Activated naive CD4-positive, alpha-beta T cell treated with anti-CD3 and anti-CD28 coated beads, Interleukin-2, amount 50 U/mL, for 16 hours (primary cell): ENCODE measurements at places on chromosomes 7 and 10.

DNA sequence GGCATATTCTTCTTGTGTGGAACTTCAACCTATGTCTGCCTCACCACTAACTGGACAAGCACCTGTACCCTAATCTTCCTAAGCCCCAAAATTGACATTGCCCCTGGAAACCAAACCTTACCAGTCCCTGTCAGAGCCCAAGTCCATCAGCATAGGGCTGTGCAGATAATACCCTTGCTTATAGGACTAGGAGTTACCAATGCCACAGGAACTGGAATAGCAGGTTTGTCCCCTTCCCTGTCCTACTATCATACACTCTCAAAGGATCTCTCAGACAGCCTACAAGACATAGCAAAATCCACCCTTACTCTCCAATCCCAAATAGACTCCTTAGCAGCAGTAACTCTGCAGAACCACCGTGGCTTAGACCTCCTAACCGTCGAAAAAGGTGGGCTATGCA lies 19.8 kb downstream of the ZNF107 start:
- no peak for DNase-seq

- DNase-seq, result no peak
Observed at GRCh38 chr10:97097084-97097433, 88.7 kb downstream of the SLIT1 start.

DNA sequence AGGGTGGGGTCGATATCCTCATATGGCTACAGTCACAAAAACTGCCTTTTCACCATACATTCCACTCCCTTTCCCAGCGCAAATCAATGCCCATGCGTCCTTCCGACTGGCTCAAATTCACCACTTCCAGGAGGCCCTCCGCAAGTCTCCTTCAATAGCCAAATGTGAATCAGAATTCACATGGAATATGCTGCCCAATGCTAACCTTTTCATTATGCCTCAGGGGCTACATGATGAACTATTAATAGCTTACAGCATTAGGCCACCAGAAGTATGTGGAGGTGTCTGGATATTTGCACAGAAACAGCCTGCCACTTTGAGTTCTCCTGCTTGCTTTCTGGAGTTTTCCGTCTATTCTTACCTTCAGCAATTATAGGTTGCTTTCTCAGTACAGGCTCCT lies 27.7 kb downstream of the RGS10 start:
- no peak for DNase-seq

DNA sequence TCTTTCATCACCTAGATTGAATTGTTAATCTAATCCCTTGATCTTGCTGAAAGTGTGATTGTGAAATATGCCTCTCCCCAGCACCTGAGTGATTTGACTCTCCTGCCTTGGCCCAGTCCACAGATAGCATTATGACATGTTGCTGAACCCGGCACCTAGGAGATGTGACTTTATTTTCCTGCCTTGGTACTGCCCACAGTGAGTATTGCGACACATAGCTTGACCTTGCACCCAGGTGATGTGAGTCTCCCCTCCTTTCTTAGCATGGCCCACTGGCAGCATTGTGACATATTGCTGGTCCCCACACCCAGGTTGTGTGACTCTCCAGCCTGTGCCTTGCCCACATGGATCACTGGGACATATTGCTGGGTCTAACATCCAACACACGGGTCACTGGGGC lies 32.5 kb upstream of the ZNF107 start:
- no peak for DNase-seq

GRCh38 chr10:75538765-75539164 lies 107.3 kb downstream of the LRMDA start:
- DNase-seq, result no peak

- DNase-seq, result no peak
Observed at GRCh38 chr10:8594711-8595110, 540.2 kb downstream of the GATA3 start.

DNA sequence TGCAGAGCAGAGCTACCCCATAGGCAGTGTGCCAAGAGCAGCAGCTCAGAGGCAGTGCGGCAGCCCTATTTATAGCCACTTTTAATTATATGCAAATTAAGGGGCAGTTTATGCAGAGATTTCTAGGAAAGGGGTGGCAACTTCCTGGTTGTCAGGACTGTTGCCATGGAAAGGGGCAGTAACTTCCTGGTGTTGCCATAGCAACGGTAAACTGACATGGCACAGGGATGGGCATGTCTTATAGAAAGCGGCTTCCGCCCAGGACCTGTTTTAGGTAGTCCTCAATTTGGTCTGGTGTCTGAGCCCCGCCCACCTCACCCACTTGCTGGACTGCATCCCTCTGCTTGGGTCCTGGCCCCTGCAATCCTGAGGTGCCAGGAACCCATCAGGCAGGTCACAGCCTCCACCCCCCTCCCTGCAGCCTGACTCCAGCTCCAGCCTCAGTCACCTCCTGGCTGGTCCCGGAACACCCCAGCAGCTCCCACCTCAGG lies 115.8 kb downstream of the TMEM130 start:
- DNase-seq, result no peak

- no peak for DNase-seq
Observed at GRCh38 chr7:146892151-146892550, 775.5 kb downstream of the CNTNAP2 start.

DNA sequence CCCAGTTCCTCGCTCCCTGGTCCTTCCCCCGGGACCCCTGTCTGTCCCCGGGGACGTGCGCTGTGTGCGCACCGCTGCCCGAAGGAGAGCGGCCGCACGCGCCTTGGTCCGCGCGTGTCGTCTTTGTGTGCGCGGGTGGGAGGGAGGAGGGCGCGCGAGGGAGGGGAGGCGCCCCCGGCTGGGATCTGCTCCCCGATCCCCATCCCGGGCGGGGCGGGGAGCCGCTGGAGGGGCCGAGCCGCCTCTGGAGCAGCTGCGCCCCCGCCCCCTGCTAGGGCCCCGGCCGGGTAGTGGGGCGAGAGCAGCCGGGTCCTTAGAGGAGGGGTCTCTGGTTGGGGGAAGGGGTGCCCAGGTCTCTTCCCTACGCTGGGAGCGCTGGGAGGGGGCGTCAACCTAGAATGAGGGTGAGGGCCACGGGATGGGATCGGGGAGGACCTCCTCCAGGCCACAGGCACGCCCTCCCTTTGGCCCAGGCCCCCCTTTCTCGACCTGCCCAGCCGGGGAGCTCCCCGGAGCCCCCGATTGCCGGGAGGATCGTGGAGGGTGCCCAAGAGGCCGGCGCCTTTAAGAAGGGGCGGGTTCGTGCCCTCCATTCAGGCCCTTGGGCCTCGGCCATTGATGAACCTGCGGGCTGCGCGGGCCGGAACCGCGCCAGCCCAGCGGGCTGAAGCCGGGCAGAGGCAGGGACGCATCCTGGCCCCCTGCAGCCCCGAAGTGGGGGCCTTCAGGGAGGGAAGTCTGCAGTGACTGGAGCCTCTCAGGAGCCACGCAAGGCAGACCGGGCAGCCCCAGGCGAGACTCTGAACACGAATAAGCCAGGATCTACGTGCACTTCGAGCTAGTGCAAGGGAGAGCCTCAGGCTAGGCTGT lies 678 bp downstream of the SH2B2 start:
- DNase-seq, result no peak

DNA sequence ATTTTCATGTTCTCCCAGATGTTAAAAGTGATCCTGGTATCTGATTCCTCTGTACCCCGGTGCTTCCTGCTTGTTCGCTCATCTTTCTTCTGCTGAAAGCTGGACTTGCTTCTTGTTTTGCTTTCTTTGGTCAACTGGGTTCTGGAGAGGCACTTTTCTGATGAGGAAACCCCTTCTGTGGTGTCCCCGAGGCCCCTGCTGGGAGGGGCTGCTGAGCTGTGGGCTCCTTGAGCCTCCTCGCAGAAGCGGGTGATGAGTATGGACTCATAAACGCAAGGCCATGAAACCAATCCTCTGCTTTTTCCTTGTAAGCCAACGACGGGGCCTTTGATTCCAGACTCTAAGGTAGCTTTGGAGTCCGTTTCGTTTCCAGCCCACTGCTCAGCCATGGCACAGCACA lies 7.8 kb downstream of the WIPI2 start:
- no peak for DNase-seq

- DNase-seq, result no peak
Observed at GRCh38 chr7:48438206-48438605, 266.9 kb downstream of the ABCA13 start.

DNA sequence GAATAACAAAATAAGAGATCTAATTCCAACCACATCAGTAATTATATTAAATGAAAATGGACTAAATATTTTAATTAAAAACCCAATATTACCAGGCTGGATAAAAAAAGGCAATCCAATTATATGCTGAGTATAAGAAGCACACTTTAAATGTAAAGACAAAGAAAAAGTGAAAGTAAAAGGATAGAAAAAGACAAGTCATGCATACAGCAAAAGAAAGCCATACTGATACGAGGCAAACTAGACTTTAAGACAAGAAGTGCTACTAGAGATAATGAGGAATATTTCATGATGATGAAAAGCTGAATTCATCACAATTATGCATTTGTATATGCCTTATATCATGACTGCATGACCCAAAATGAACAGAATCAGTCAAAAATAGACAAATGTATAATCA lies 628.6 kb downstream of the PHTF2 start:
- no peak for DNase-seq

- DNase-seq, result no peak
Observed at GRCh38 chr10:93576888-93577287, 10.4 kb downstream of the FFAR4 start.

DNA sequence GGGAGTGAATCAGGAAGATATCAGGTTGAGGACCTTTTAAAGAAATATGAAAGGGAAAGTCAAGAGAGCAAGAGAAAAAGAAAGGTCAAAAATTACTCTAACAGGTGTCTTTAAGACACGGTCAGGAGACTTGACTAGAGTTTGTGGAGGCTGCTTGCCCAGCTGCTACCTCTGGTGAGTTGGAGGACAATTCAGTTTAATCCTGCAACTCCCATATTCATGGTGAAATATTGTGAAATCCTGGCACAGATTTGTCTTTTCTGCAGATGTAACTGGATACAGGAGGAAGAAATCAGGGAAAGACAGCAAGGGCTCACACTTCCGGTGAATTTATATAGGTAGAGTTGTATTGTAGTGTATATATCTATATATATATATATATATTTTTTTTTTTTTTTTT lies 93.5 kb downstream of the AKAP9 start:
- DNase-seq, result no peak

- no peak for DNase-seq
Observed at GRCh38 chr7:129089521-129090212, 34.8 kb upstream of the TNPO3 start.

- DNase-seq, result no peak
Observed at GRCh38 chr7:84076219-84076618, 118.4 kb downstream of the SEMA3A start.

- DNase-seq, result no peak
Observed at GRCh38 chr7:47142169-47142866, 439.6 kb downstream of the TNS3 start.

- DNase-seq, result no peak
Observed at GRCh38 chr7:36667007-36667745, 57.1 kb downstream of the AOAH start.

- no peak for DNase-seq
Observed at GRCh38 chr10:75297021-75297599, 61.4 kb upstream of the COMTD1 start.

GRCh38 chr7:134044682-134045081 lies 82.5 kb upstream of the LRGUK start:
- no peak for DNase-seq

DNA sequence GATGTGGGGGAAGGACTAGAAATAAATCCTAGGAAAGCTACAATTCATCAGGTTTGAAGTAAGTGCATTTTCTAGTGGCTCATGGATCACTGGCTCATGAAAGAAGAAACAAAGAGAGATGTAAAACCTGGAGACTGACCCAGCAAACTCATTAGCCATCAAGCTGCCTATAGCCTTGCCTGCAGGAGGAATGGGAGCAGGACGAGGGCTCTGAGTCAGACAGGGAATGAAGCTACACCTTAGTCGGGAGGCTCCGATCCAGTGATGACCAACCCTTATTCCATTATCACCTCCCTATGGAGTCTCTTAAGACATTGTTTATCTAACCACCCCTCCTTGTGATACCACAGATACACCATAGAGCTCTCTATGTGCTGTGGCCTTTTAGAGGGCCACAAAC lies 112.5 kb upstream of the WDR11 start:
- no peak for DNase-seq

DNA sequence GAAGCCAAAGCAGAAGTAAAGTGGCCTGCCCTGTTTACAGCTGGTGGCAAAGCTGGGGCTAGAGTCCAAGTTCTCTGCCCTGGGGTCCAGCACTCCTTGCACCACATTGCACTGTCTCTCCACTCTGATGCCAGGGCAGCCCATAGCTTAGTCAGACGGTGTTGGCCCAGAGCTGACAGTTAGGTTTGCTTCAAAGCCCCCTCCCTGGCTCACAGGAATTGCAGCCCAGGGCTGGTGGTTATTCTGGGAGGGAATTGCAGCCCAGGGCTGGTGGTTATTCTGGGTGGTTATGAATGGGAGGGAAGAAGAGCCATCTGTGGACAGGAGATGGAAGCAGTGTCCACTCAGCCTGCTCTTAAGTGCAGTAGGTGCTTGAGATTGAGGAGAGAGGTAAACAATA lies 88.9 kb downstream of the SCRN1 start:
- no peak for DNase-seq

- DNase-seq, result no peak
Observed at GRCh38 chr10:35214607-35215020, 88.0 kb downstream of the CREM start.

DNA sequence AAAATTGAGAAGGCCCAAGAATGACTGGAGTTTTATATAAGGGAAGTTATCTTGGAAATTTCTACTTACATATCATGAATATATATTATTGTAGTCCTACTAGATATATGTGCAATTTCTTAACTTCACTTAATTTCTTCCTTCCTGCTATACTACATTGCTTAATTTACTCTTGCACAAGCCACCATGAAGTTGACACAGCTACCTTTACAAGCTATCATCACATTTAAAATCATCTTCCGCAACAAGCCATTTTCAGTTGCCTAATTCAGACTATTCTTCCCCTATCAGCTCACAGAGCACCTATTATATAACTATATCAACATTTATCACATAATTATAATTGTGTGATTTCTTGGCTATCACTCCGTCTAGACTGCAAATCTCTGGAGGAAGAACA lies 418.4 kb downstream of the PARD3 start:
- no peak for DNase-seq

DNA sequence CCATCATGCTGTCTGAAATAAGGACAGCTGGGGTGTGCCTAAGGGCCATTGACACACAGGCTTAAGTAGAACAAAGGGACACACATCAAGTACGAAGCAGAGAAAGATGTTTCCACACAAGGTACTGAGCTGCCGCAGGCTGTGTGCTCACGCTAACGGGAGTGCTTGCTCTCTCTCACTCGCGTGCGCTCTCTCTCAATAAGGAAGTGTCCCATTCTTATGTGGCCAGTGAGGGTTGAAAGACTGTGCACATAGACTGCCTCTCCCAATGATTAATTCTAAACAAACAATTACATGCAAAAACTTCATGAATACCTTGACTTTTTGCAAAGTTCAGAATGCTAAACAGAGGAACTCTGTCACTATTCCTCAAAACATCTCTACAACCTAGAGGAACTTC lies 29.9 kb downstream of the DCLRE1C start:
- no peak for DNase-seq

GRCh38 chr7:33109758-33110238 lies 594 bp upstream of the RP9 start:
- DNase-seq, result no peak

GRCh38 chr7:132871419-132871818 lies 210.5 kb downstream of the CHCHD3 start:
- no peak for DNase-seq

GRCh38 chr10:48885376-48885775 lies 54.3 kb downstream of the LRRC18 start:
- DNase-seq, result no peak
